ENCODE measurements at places on chromosomes 3 and 15.

- DNase-seq: no peak
These were observed 70.1 kb downstream of the TBC1D2B start for GRCh38 chr15:78007211-78007931.

DNA sequence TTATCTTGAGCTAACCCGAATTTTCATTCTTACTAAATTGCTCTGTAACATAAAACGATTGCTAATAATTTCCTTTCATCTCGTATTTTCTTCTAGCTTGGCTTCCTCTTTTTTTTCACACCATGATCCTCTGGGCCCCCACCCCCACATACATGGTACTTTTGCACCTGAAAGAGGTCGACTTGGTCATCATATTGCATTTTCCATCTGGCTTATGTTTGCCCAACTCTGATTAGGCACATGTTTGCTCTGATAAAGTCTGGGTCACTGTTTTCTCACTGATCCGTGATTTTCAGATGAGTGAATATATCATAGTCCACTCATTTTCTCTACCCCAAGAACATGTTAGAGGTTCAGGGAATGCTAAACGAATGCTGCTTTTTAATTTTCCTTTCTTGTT is 49.5 kb downstream of the ARRDC4 start:
- no peak for DNase-seq

- no peak for DNase-seq
These were observed 390.1 kb downstream of the IL20RB start for GRCh38 chr3:137347817-137348368.

DNA sequence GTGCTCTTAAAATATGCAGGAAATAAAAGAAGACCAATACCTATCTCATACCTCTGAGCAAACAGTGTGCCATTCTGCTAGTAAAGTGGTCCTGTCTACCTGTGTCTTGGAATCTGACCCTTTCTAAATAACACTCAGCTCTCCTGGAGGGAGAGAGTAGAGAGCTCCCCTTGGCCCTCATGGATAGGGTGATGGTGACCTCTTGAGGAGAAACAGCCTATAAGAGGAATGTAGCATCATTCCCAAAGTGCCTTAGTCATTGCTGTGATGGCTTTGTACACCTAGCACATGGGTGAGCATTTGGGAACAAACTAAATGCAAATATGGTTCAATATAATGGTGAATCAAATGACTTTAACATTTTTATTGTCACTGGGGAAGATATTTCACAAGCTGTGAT is 10.0 kb downstream of the SNTN start:
- DNase-seq: no peak

- DNase-seq: no peak
These were observed 19.2 kb downstream of the ZIC1 start for GRCh38 chr3:147428326-147428725.

- no peak for DNase-seq
These were observed 178.4 kb upstream of the SLC2A2 start for GRCh38 chr3:171204942-171205341.
